ENCODE measurements at places on chromosomes 1 and 21.

GRCh38 chr1:38085666-38086330, 39.2 kb upstream of the POU3F1 start:
- DNase-seq: no peak

DNA sequence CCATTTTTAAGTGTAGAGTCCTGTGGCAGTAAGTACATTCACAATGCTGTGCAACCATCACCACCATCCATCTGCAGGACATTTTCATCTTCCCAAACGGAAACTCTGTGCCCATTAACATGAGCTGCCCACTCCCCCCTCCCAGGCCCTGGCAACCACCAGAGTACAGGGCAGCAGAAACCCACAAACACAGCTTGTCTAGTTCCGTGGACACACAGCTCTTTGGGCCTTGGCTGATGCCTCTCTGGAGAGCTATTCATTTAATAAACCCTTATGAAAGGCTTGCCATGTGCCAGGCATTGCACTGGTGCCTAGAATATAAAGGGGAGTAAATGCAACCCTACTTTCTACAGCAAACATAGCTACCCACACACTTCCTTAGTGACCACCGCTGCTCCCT, 28.0 kb downstream of the STUM start:
- no peak for DNase-seq

GRCh38 chr1:207345644-207346477, 24.4 kb downstream of the CD55 start:
- DNase-seq: no peak

- DNase-seq: peak; percentile 55
Observed at GRCh38 chr1:70667494-70668170, 256.6 kb downstream of the CTH start.

DNA sequence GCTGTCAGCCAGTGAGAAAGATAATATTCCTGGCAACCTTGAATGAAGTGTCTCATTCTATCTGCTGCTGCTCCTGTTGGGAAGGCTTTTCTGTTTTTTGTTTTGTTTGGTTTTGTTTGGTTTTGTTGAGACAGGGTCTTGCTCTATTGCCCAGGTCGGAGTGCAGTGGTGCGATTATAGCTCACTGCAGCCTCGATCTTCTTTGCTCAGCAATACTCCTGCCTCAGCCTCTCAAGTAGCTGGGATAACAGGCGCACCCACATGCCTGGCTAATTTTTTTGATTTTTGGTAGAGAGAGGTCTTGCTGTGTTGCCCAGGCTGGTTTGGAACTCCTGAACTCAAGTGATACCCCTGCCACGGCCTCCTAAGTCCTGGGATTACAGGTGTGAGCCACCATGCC, 37.6 kb downstream of the BTG3 start:
- no peak for DNase-seq

GRCh38 chr1:31670593-31670964, 25.9 kb upstream of the PEF1 start:
- no peak for DNase-seq

DNA sequence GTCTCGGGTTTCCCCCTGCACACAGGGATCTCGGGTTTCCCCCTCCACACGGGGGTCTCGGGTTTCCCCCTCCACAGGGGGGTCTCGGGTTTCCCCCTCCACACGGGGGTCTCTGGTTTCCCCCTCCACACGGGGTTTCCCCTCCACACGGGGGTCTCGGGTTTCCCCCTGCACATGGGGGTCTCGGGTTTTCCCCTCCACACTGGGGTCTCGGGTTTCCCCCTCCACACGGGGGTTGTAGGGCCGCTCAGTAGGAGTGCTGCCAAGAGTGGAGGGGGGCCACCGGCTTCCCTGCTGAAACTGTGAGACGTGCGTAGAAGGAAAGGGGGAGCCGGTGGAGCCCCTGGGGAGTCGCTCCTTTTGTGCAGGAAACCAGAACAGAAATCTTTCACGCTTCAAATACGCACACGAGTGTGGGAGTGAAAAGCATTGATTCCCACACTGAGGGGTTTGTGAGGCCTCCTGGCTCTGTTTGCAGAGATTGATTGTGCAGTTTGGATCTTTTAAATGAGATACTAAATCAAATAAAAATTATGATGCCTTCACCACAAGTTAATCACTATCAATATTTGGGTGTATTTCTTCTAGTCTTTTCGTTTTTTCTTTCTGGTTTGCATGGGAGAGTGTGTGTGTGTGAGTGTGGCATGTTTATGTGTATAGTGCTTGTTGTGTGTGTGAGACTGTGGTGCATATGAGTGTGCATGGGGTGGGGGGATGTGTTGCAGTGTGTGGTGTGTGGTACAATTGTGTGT, 54.3 kb upstream of the TRAPPC10 start:
- DNase-seq: no peak

DNA sequence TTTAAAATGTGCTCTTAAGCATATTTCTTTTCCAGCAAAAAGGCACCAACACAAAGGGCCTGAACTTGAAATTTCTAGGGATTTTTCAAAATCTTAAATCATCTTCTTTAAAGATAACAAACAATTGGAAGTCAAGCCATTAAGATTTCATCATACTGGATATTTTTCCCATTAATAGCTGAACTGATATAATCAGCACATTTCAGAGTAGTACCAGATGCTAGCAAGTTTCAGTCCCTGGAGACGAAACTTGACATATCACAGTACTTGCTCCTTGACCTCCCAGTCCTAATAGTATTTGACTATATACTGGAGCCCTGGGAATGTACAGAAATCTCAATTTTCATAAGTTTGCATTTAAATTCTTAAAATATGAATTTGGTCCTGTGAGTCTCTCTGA, 10.2 kb upstream of the CDC7 start:
- no peak for DNase-seq

DNA sequence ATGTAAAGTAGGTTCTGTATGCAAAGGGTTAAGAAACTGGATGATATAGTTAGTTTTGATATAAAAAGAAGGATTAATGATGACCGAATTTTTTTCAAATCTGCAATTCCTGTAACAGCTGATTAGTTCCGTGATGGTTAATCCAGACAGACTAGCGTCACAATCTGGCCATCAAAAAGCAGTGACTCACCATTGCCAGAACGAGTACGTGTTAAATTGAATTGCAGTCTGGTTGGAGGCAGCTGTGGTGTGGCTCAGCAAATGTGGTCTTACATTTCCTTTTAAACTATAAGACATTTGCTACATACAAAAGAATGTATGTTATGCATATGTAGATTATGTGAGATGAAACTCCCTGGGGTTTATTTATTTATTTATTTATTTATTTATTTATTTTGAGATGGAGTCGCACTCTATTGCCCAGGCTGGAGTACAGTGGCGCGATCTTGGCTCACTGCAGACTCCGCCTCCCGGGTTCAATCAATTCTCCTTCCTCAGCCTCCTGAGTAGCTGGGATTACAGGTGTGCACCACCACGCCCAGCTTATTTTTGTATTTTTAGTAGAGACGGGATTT, 139.8 kb downstream of the RYR2 start:
- DNase-seq: peak; percentile 50

DNA sequence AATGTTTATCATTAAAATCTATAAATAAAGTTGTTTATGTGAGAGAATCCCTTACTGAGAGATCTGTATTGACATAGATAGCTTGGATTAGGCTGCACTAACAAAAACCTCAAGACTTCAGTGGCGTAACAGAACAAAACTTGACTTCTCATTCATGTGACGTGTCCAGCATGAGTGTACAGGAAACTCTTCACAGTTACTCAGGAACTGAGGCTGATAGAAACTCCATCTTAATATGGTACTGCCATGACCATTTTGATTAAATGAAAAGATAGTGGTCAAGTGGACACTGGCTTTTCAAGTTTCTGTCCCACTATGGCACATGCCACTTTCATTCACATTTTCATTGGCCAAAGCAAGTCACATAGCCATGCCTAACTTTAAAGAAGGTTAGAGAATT, 3.7 kb downstream of the ST3GAL3 start:
- DNase-seq: peak; percentile 77

DNA sequence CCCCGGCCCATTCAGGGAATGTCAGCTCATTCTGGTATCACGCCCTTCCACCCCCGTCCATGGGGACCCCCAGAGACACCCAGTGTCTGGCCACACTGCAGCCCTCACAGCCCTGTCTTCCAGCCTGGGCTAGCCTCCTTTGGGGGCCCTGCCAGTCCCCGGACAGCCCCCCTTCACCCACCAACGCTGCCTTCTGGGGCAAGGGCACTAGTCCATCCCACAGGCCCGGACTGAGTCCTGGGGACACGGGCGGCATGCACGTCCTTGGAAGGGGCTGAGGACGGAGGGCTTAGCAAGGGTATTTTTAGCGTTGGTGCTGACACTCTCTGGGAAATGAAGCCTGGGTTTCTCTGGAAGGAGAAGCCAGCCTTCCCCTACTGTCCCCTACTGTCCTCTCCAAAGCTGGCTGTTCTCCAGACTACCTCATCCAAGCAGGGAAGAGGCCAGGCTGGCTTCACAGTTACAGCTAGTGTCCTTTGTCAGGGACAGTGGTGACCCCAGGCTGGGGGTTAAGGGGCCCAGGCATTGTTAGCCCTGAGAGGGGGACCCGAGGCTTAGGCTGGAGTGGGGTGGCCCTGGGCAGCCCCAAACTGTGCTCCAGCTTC, 39.5 kb downstream of the COQ8A start:
- no peak for DNase-seq

DNA sequence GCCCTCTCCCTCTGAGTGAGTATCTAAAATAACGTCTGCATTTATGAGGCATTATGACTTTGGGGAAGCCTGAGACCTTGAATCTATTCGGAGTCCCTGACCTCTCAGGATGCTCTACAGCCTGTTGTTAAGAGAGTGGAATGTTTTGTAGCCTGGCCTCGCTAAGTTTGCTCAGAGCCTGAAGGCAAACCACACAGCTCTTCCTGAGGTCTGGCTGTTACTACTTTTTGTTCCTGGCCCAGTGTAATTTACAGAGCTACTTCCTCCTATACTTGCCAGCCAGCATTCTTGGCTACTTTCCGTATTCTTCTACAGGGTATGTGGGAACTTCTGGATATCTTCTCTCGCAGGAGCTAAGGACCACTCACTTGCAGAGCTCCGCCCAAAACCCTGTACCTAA, 3.6 kb upstream of the ZMYM4 start:
- DNase-seq: peak; percentile 37

DNA sequence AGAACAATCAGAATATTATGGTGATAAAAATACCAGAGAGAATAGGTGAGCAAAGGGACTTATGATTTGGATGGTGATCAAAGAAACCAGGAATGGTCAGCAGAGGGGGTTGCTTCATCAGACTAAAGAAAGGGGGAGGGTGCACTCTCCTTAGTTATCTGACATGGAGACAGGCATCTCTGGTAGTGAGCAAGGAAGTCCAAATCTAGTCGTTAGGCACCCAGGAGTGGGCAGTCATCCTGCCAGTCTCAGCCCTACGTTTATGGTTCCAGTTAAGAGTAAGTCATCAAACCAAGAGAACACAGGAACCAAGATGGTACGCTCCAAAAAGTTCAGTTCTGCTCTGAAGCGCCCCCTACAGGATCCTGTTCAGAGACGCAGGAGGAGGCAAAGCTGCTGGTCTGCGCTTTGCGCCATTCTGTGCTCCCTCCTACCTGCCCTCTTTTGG, 28.6 kb downstream of the EBNA1BP2 start:
- DNase-seq: no peak

- DNase-seq: no peak
Observed at GRCh38 chr1:173422456-173422976, 54.6 kb upstream of the PRDX6 start.

DNA sequence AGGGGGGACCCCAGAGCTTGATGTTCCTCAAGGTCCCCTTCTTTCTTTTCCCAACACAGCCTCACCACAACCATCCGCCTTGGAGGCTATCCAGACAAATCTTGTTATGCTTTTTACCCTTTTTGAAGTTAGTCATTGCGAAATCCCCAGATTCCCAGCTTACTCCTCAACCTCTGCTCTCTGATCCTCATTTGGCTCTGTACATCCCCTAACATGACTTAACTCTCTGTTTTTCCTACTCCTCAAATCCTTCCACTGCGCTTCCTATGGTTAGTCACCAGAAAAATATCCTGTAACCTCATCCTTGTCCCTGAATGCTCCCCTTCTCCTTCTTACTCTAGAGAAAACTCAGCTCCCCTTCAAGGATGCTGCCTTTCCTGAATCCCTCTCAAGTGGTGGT, 189.1 kb upstream of the POU3F1 start:
- peak; percentile 97 for DNase-seq

- DNase-seq: peak; percentile 49
Observed at GRCh38 chr1:33502726-33503125, 30.3 kb downstream of the ZSCAN20 start.

GRCh38 chr1:182394055-182394775, 2.6 kb upstream of the GLUL start:
- DNase-seq: no peak

DNA sequence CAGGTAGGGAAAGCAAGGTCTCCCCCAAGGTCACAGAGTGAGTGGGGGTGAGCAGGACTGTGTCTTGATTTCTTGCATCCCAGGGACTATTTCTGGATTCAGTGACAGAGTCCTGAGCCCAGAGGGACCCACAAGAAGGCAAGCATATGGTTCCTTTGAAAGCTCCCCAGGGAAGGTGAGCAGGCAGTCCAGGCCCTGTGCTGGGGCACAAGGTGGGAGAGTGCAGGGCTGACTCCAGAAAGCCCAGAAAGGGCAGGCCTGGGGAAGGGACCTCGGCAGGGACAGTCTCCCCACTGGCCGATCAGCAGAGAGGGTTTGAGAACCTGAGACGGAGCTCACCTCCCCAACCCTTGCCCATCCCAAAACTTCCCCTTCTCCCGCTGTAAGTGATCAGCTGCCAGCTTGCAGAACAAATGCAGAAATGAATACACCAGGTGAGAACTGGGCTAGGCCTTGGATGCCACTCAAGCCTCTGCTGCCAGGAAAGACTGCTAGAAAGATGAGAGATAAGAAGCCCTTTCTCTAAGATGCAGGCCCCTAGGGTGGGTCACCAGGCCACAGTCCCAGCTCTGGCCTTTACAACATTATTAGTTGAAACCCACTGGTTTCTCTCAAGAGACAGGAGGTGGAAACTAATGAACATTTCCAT, 121.0 kb downstream of the GLIS1 start:
- DNase-seq: no peak

- DNase-seq: no peak
Observed at GRCh38 chr1:17198476-17199258, 6.3 kb upstream of the PADI1 start.

DNA sequence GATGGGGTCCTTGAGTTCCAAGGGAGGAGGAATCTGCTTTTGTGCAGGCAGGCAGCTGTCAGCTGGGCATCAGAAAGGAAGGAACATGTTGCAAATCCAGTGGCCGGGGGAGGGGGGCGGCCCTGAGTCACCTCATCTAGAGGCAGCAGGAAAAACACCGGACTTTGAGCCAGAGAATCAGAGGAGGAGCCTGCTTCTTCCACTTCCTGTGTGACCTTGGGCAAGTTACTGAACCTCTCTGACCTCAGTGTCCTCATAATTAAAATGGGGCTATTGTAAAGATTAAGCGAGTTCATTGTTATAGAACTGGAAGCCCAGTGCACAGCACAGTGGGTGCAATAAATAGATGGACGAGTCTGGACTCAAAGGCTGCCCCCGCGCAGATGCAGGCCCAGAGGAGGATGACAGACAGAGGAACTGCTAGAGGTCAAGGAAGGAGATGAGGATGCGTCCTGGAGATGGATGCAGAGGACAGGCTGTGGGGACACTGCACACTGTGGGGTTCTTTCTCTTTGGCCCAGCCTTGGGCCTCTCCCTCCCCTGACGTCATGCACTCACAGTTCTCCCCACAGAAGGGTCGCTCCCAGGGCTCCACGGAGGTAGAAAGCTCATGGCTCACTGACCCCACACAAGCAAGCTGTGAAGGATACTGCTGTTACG, 714.3 kb downstream of the MATN1 start:
- DNase-seq: no peak

Measured in fibroblast of upper back skin (primary cell).